ENCODE measurements at places on chromosomes 7 and 10. TPM values are rescaled to one million over a fixed set of nuclear protein-coding genes. Genes with fewer than 3 reads are reported as not detected.

GRCh38 chr10:88254091-88254490 is 329.0 kb downstream of the RNLS start:
- no peak overlapping the region for H3K27ac ChIP-seq
- no peaks in the 10 kb centered on the region for H3K27me3 ChIP-seq
- peaks cover 4% of the 10 kb centered on the region for H3K4me1 ChIP-seq
- DNase-seq: peak; percentile 19

DNA sequence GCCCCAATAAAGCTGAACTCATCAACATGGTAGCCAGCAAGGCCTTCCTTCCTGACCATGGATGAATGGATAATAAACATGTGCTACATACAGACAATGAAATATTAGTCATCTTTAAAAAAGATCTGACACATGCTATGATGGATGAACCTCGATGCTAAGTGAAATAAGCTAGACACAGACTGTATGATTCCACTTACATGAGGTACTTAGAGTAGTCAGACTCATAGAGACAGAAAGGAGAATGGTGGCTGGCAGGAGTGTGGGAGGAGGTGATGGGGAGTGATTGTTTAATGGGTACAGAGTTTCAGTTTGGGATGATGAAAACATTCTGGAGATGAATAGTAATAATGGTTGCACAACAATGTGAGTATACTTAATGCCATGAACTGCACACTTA is 114.1 kb upstream of the SORCS3 start:
- no peaks in the 10 kb centered on the region for H3K36me3 ChIP-seq
- H3K4me1 ChIP-seq: no peaks in the 10 kb centered on the region
- no peak overlapping the region for H3K27ac ChIP-seq
- peaks cover 3% of the 10 kb centered on the region for H3K27me3 ChIP-seq
- no peak overlapping the region for H3K4me3 ChIP-seq

MUC3A gene
- total RNA-seq: not detected

- no peaks in the 10 kb centered on the region for H3K36me3 ChIP-seq
- no peak overlapping the region for H3K4me3 ChIP-seq
- DNase-seq: no peak
- H3K27ac ChIP-seq: no peak overlapping the region
Measured at GRCh38 chr7:25813381-25813780, 338.6 kb upstream of the NFE2L3 start.

DNA sequence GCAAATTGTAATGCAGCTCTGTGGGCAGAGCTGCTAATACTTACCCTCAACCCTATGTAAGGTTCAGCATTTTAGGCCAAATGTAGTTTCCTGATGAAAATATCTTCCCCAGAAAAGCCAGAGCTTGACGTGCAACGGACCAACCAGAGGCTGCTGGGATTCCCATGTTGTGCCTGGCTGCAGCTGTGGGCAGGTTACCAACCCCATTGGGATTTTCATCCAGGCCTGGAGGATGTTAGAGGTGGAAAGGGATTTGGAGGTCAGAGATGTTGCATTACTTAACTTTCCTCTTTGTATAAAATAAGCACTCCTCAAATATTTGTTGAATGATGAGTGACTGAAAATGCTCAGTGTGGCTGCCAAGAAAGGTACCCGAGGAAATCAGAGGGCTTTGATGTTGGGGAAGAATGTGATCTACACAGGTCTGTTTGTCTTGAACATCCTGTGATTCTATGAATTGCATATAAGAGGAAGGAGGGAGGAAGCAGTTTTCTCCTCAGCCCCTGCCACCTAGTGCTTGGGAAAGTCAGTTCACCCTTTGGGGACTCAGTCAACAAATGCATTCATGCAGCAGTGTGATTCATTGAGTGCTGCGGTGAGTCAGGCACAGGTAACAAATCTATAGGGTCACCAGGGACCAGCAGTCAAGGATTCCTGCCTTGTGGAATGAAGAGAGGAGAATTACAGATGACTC is 487.2 kb downstream of the RPS24 start:
- H3K27me3 ChIP-seq: no peaks in the 10 kb centered on the region
- H3K36me3 ChIP-seq: no peaks in the 10 kb centered on the region
- H3K4me3 ChIP-seq: no peak overlapping the region
- peaks cover 5% of the 10 kb centered on the region for H3K4me1 ChIP-seq
- DNase-seq: no peak
- H3K27ac ChIP-seq: no peak overlapping the region

DNA sequence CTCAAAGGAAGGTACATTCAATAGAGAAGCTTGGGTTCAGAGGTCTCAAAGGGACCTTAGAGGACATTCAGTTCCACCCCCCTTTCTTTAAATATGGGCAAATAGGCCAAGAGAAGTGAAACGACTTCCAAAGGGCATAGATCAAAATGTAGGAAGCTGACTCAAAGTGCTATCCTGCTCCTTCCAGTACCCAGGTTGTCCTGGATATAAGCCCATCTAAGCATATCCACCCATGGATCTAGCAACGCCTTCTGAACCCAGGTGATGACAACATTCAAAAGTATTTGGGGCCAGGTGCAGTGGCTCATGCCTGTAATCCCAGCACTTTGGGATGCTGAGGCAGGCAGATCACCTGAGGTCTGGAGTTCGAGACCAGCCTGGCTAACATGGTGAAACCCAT is 5.3 kb downstream of the ATXN7L1 start:
- H3K36me3 ChIP-seq: peaks cover 4% of the 10 kb centered on the region
- no peak overlapping the region for H3K4me3 ChIP-seq
- no peaks in the 10 kb centered on the region for H3K27me3 ChIP-seq
- H3K27ac ChIP-seq: no peak overlapping the region
- peaks cover 24% of the 10 kb centered on the region for H3K4me1 ChIP-seq
- no peak for DNase-seq

DNA sequence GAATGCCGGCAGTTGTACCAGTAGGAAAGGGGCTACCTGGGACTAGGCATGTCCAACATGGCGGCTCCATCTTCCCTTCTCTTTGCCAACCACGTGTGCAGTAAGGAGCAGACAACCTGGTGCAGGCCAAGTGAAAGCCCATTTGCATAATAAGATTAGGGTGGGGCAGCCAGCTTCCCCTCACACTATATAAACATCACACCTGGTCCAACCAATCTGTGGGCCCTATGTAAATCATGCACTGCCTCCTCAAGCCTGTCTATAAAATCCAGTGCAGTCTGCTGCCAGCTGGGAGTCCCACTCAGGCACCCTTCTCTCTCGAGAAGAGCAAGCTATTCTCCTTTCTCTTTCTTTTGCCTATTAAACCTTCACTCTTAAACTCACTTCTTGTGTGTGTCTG is 429.3 kb downstream of the CALN1 start:
- no peaks in the 10 kb centered on the region for H3K27me3 ChIP-seq
- no peak for DNase-seq

ERVW-1 gene
- total RNA-seq: not detected

- H3K36me3 ChIP-seq: no peaks in the 10 kb centered on the region
- peaks cover 8% of the 10 kb centered on the region for H3K4me1 ChIP-seq
- peak overlapping the region; percentile 62 for H3K4me3 ChIP-seq
- no peak overlapping the region for H3K27ac ChIP-seq
- peaks cover 82% of the 10 kb centered on the region for H3K27me3 ChIP-seq
Measured at GRCh38 chr7:73648593-73649332, 18.9 kb upstream of the VPS37D start.

DNA sequence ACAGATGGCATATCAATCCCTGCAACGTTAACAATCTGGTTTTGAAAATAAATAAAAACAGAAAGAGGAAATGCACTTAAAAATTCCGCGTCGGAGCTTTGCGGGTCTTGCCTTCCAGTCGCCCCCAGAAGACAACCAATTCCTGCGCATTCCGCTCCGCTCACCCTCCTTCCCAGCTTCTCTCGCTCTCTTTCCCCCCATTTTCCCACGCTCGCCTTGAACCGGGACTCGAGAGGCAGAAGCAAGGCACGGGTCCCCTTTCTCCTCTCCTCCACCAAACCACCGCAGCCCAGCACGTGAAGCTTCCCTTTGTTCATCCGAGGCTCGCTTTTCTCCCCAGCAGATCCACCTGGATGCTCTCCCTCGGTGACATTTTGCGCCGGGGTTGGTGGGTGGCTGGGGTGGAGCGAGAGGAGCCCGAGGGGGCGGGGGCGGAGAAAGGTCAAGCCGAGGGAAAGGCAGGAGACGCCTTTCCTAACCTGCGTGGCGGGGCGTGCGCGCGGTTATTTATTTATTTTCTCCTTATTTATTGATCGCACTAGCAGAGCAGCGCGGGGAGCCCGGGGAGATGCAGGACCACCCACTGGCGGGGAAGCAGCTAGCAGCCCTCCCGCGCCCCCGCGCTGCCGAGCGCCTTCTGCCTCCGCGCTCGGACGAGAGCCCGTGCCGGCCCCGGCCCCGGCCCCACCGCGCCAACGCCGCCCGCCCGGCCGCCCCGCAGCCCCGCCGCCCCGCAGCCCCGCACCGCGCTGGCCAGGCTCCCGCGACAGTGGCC is at the start of gene KCND2:
Gene KCND2 (plus strand): TSS at position 475 of the 775 bp plus-strand sequence.
- H3K27ac ChIP-seq: no peak within 1 kb of the TSS
- peaks cover 4% of the 10 kb centered on the region for H3K4me1 ChIP-seq
- peak within 1 kb of the TSS; percentile 64 for H3K4me3 ChIP-seq
- peaks cover 48% of the 10 kb centered on the region for H3K27me3 ChIP-seq
- H3K36me3 ChIP-seq: no peaks in the 10 kb centered on the region

DNA sequence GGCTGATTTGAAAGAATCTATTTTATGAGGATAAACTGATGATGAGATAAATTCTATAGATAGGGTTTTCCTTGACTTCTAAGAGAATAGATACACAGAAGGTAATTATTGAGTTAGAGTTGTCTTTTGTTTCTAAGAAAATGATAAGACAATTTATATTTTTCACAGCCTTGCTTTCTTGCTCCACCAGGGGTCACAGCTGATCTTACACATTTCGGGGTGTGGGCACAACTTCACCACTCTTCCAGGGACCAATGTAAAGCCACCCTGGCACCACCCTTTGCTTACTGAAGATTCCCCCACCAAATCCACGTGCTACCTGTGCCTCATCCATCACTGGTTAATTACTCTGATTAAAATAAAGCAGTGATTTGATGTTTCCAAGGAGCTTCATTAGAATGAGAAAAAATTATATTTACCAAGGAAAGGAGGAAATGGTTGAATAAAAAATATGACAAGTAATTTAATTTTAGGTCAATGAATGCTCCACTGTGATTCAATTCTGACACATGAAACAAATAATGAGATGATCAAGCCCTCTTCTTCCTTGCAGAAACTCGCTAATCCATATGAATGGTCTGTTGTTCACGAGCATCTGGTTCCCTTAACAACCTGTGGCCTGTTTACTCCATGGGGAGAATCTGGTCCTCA is 177.3 kb upstream of the TNS3 start:
- DNase-seq: no peak
- H3K4me3 ChIP-seq: no peak overlapping the region
- peaks cover 6% of the 10 kb centered on the region for H3K27me3 ChIP-seq
- no peaks in the 10 kb centered on the region for H3K4me1 ChIP-seq
- no peak overlapping the region for H3K27ac ChIP-seq
- H3K36me3 ChIP-seq: no peaks in the 10 kb centered on the region

CFAP70 gene
- total RNA-seq: 0.58 TPM

DNA sequence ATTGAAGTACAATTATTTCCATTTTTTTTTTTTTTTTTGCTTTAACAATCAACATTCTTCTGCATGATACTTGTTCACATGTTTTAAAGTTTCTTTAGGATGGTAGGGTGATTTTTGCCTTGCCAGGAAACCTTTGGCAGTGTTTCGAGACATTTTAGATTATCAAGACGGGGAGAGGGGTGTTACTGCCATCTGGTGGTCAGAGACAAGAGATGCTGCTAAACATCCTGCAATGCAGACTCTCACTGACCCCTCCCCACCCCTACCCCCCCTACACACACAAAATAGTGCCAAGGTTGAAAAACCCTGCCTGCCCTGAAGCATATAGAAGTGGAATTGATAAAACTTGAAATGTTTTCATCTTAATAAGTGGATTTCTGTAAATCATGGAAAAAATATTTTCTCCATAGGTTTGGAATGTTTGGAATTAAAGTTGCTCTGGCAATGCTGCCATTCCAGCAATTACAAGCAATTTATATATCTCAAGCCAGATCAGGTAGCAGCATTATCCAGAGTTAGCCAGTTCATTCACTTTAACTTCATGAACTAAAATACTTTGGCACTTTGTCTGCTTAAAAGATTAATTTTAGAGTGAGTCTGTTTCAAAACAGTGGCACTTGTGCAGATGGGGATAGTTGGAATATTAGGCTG is 62.1 kb downstream of the SDHAF3 start:
- peaks cover 5% of the 10 kb centered on the region for H3K4me1 ChIP-seq
- H3K27ac ChIP-seq: no peak overlapping the region
- no peaks in the 10 kb centered on the region for H3K27me3 ChIP-seq
- peak; percentile 28 for DNase-seq

DNA sequence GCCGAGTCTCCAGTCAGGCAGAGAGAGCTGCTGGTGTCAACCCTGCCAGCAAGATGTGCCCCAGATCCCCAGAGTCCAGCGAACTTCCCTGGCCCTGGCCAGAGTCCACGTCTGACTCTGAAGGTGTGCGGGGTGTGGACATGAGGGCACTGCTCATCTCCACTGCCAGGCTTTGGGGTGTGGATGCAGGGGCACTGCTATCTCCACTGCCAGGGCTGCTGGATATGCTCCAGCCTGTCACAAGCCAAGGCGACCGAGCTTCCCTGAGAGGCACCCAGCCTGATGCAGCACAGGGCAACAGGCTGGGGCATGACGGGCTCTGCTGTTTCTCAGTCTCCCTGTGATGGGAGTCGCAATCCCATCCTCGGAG is 596.8 kb downstream of the PTPRN2 start:
- H3K27me3 ChIP-seq: no peaks in the 10 kb centered on the region
- no peaks in the 10 kb centered on the region for H3K36me3 ChIP-seq
- no peak overlapping the region for H3K27ac ChIP-seq
- no peaks in the 10 kb centered on the region for H3K4me1 ChIP-seq
- H3K4me3 ChIP-seq: no peak overlapping the region
- no peak for DNase-seq

GRCh38 chr10:89398003-89398749 is 5.8 kb downstream of the IFIT1 start:
- no peak overlapping the region for H3K27ac ChIP-seq
- H3K27me3 ChIP-seq: no peaks in the 10 kb centered on the region
- H3K36me3 ChIP-seq: peaks cover 11% of the 10 kb centered on the region
- no peak for DNase-seq

AEBP1 gene
- 38.3 TPM for total RNA-seq

BRI3 gene
- 51.3 TPM for total RNA-seq

DNA sequence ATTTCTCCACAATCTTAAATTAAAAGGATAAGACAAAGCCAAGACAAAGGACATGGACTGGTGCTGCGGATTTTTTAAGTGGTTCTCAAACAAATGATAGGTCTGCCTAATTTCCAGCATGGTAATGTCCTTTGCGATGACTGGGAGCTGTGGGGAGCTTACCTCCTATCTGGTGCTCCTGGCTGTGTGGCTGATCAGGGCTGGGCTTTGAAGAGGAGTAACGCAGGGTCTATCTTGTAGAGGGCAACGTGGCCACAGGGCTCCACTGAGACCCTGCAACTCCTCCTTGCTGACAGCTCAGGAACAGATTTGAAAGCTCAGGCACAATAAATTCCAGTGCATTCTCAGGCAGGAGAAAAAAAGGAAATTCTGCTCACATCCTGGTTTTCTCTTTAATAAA is 103.1 kb upstream of the SFMBT2 start:
- peaks cover 16% of the 10 kb centered on the region for H3K4me1 ChIP-seq
- no peaks in the 10 kb centered on the region for H3K27me3 ChIP-seq
- peaks cover 10% of the 10 kb centered on the region for H3K36me3 ChIP-seq
- DNase-seq: no peak

TRIM56 gene
- total RNA-seq: 35.1 TPM

ST8SIA6 gene
- not detected for total RNA-seq
